ENCODE measurements at places on chromosomes 12 and 14.

GRCh38 chr12:27814851-27815591 lies 35.0 kb upstream of the MANSC4 start:
- no peak for DNase-seq

DNA sequence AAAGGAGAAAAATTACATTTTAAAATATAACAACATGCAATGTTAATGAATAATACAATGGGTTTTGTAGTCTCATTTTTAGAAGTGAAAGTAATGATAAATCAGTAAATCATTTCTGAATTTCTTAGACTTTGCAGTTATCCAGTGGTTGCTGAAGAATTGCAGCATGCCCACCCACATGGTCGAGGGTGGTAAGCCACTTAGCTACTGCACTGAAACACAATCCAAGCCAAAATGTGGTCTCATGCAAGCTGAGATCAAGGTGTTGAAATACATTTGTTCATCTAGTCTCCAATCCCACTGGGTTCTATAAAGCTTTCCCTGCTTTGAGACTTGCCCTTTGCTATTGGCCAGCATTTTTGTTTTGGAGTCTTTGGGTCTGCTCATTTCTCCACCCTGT lies 247.9 kb downstream of the NELL2 start:
- DNase-seq, result no peak

DNA sequence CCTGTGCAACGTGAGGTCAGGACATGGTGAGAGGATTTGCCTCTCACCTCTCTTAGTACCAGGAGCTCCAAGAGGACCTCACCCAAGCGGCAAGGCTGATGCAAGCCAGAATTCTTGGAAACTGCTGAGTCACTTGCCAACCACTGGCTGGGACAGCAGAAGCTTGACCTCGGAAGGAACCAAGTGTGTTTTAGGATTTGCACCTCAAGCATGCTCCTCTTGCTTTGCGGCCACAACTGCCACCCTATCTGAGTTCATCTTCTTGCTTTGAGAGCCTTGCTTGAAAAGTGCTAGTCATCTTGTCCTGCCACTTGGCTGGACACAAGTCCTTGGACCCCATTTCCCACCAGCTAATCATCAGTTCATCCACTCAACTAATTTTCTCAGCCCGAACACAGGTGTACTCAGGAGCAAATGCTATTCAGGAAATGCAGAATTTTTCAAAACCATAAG lies 195.8 kb downstream of the SLC25A21 start:
- DNase-seq, result no peak

DNA sequence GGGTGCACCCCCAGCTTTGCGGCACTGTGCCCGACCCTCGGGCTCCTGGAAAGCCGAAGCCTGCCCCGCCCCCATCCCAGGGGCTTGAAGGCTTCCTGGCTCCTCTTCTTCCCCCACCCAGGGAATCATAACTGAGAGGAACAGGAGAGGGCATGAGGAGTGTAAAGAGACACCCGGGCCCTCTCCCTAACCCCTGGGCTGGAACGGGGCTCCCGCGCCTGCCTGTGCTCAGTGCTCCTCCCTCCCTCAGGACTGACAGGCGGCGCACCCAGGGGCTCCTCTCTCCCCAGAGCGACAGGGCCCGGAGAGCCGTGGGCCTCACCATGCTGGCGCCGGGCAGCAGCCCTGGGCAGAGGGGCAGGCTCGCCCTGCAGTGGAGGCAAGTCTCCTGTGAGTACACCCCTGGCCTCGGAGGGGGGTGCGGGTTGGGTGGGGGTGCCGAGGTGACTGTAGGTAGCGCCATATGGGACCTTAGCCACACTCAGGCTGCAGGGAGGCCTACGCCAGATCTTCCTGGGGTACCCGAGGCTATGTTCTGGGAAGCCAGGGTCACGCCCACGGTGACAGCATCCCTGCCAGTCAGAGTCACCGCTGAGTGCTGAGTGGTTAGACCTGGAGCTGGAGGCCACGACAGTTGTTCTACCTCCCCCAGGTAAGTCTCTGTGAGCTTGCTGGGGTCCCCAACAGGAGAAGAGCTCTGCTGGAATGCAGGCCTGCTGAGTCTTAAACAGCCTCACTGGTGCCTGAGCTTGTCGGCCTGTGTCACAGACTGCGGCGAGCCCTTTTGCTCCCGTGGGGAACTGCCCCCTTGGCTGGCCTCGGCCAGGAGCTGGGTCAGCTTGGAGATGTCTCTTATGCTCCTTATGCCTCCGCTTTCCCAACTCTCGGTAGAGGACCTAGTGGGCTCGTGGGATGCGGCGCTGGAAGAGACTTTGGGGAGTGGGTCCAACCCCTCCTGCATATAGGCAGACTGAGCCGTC lies 7.8 kb downstream of the LRTM2 start:
- no peak for DNase-seq

- DNase-seq, result no peak
Observed at GRCh38 chr12:26971963-26972362, 33.7 kb downstream of the FGFR1OP2 start.

- no peak for DNase-seq
Observed at GRCh38 chr14:99891900-99892299, 98.7 kb downstream of the EML1 start.

DNA sequence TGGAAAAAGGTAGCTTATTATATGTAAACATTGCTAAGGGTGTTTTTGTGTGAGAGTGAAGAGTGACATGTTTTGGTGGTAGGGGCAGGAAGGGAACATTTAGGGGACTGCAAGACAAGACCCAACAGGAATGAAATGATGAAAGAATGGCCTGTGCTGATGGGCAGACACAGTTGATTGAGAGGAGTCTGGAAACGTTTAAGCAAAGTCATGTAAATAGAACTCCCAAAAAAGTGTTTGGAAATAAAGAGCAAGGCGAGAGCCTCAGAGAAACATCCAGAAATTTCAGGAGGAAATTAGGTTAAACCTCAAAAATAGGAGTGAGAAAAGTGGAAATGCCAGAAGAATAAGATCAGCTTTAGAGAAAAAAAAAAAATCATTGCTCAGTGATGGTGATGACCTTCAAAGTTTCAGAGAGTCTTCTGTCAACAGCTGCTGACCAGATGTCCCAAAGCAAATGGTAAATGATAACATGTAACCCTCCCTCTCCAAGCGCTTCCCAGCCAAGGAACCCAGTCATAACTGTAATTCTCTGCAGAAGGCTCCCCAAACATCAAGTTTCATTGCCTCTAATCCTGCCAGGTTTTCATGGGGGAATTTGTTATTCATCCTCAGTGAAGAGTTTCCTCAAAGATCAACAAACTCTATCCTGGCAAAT lies 223.2 kb upstream of the FAR2 start:
- no peak for DNase-seq

DNA sequence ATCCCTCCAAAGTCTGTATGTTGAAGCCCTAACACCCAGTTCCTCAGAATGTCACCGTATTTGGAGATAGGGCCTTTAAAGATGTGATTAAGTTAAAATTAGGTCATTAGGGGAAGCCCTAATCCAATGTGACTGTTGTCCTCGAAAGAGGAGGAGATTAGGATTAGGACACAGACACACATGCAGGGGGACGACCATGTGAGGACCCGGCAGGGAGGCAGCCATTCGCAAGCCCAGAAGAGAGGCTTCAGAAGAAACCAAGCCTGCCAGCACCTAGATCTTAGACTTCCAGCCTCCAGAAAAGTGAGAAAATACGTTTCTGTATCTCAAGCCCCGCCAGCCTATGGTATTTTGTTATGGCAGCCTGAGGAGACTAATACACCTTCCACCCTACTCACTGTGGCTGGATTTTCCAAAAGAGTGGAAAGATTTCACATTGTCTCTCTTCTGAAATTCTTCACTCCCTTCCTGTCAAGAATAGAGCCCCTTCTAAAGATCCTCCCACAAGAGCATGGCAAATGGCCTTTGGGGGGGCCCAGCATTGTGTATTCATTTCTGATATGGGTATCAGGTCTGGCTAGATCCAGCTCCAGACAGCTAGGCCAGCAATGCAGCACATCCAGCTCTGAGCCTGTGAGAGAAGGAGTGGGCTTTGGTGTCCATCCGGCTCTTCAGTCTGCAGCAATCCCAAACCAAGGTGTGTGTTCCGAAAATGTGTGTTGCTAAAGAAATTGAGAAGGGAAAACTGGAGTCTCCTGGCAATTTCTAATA lies 15.4 kb upstream of the UBC start:
- DNase-seq, result no peak

GRCh38 chr14:83017296-83017695 lies 1483.6 kb upstream of the SEL1L start:
- DNase-seq, result no peak

DNA sequence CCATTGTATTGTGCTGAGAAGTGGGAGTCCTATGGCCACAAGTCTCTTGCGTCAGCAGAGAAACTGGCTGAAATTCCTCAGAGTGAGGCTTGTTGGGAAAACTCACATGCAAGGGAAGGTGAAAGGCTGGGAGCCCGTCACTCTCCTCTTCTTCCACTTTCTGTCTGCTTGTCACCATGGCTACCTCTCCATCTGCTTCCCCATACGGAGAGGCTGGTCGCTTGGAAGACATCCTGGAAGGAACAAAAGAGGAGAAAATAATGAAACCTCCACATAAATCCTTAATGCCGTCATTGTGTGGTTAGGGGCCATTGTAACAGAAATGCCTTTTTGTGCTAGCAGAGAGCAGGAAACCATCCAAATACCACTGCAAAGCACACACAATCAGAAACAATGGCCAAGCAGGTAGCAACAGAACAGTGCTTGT lies 53.7 kb downstream of the SOX5 start:
- no peak for DNase-seq

DNA sequence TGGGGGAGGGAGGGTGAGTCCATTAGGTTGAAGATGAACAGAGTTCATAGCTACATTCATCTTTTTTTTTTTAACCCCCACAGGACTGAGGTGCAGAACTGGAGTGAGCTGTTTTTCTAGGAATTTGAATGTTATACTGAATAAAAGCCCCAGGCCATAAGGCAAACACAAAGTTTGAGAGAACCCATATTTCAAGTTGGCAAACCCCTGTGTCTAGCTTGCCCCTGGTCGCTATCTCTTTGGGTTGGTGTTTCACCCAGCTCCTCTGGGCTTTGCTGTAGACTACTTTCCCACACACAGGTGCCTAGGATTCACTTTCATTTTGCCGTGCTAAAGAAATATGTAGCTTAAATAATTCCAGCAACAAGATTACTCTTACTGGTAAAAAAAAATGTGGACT lies 5.2 kb upstream of the LMO3 start:
- no peak for DNase-seq

DNA sequence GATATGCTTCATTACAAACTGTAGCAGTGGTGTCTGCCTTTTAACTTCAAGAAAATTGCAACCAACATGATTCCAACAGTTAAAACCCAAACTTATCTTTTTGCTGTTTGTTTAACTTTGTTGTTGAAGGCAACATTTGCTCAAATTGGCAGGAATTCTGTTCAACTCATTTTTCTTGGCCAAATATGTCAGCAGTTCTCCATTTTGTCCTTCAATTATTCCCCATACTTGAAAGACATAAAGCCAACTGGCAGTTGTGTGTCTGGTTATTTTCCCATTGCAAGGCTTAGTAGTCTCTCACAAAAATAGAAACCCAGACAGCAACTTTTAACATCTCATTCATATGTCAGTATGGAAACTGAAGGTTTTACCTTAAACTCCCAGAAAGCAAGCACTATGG lies 146.3 kb downstream of the LRIG3 start:
- DNase-seq, result no peak

GRCh38 chr14:59484639-59485175 lies 390 bp downstream of the JKAMP start:
- no peak for DNase-seq

DNA sequence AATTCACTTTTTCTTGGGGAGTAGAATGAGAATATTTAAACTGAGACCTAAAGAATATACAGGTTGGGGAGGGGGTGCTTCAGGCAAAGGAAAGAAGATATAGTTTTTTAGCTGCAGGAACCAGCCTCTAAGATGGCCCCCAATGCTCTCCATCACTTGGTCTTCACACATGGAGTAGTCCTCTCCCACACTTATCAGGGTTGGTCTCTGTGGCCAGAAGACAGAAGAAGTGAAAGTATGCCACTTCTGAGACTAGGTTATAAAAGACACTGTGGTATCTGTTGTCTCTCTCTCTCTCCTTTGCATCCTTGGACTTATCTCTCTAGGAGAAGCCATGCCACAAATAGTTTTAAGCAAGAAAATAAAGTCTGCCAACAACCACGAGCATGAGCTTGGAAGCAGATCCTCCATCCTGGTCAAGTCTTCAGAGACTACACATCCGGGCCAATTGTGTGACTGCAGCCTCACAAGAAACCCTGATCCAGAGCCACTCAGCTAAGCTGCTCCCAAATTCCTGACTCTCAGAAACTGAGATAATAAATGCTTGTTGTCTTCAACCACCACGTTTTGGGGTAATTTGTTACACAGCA lies 18.0 kb downstream of the PUS7L start:
- DNase-seq, result no peak

- peak; percentile 9 for DNase-seq
Observed at GRCh38 chr12:126518596-126519200, 1453.5 kb downstream of the AACS start.

- DNase-seq, result no peak
Observed at GRCh38 chr14:69046476-69046860, 67.4 kb upstream of the ACTN1 start.

GRCh38 chr12:38142974-38143373 lies 173.6 kb upstream of the ALG10B start:
- no peak for DNase-seq

- DNase-seq, result no peak
Observed at GRCh38 chr12:65694130-65694529, 130.2 kb upstream of the HMGA2 start.

DNA sequence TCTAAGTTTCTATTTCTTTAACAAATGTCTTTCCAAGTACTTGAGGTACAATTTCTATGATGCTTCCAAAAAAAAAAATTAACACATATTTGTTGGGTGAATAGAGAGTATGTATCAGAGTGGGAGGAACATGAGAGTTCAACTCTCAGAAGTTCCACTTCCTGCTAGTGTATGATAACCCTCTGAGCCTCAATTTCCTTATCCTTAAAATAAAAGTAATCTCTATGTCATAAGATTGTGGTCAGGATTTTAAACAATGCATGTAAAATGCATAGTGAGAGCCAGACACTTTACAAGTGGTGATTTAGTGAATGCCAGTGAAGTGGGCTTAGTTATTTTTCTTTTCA lies 270.3 kb upstream of the AMIGO2 start:
- DNase-seq, result peak; percentile 13

DNA sequence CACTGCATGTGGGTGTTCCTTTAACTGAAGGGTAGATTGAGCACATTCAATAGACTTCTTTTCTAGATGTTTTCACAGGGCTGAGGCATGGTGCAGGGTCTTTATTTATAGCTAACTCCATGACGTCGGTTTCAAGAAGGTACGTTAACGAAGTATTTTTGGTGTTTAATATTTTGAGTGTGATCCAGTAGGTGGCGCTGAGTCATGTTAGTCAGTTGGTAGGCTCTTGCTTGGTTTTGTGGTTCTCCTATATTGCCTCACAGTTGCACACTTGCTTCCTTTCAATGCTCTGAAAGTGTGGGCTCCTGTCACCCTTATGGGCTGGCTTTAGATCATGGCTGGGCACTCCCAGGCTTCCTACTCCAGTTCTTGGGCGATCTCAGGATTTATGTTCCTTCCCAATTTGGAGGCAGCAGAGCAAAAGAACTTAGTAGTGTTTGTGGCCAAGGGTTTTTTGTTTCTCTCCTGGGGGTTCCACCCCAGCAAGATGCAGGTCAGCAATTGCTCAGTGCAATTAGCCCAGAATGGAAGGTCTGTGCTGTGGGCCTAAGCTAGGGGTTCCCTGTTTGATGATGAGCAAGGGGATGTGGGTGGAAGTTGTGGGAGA lies 471.6 kb upstream of the FOXG1 start:
- no peak for DNase-seq

All from non-pigmented ciliary epithelial cell (primary cell).